ENCODE measurements at places on chromosomes 3 and 15.

DNA sequence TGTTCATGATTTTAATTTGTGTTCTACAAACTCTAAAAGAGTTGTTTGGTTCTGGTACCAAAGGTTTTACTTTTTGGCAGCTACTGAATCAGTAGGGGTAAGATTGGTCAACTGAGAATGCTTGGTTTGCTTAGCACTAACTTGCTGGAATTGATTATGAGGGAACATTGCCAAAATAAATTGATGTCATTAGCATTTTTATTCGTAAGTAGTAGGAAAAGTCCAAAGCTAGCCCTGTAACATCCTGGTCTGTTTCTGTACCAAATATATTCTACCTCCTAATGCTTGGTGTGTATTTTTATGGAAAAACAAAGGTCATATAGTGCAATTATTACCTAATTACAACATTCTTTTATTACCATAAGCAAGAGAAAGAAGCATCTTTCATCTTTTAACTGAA, 35.9 kb upstream of the KPNA4 start:
- DNase-seq, result no peak

DNA sequence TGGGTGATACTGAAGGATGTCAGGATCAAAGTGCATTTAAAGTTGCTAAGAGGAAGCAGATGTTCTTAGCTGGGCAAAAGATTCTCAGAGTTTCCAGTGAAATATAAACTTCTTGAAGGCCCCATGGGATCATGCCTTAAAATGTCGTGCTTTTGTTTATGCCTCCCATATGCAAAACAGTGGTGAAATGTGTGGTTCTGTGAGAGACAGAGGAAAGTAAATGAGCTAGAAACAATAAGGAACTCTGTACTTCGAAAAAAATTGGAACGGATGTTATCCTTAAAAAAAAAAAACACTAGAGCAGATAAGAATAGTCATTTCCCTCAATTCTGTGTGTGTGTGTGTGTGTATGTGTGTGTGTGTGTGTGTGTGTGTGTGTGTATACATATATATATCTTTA, 497.0 kb upstream of the TBL1XR1 start:
- no peak for DNase-seq

DNA sequence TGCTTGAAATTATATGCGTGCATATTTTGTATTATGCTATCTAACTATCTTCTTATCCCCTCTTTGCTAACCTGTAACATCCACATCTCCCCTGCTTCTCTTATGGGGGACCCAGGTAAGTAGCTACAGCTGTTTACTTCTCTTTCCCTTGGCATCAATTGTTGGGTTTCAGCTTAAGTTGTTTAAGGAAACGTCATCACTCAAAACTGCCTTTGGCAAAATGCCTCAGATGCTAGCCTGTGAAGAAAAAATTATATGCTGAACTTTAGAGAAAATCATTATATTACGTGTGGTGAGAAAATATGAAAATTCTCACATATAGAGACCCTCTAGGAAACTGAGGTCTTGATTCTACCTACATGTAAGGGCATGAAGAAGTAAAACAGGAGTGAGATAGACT, 447.0 kb upstream of the NECTIN3 start:
- DNase-seq, result no peak

DNA sequence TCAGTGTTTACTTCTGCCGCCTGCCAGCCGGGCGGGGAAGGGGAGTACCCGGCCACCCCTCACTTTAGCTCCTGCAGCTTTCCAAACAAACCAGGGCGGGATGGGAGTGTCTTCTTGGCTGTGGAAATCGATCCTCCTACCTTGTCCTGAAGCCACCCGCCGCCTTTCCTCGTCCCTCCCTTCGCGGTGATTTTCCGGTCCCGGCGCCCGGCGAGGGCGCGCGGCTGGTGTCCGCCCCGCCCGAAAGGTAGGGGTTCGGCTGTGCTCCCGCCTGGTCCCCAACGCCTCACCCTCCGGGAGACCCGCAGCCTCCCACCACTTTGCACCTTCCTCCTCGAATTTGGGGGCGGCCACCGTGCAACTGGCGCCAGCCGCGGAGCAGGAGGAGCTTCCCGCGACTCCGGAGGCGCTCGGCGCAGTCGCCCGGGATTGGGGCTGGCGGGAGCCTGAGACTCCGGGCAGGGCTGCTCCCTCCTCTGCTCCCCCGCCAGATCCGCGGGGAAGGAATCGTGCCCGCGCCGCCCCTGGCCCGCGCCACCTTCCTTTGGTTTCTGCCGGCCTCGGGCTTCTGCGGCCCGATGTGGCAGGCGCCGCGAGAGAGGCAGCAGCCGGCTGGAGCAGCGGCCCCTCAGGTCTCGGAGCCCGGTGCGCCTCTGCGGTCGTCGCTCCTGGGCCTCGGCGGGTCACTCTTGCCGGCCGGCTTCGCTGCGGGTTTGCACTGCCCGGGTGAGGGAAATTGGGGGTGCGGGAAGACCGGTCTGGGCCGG, 30.7 kb upstream of the ST3GAL6 start:
- DNase-seq, result peak; percentile 25

DNA sequence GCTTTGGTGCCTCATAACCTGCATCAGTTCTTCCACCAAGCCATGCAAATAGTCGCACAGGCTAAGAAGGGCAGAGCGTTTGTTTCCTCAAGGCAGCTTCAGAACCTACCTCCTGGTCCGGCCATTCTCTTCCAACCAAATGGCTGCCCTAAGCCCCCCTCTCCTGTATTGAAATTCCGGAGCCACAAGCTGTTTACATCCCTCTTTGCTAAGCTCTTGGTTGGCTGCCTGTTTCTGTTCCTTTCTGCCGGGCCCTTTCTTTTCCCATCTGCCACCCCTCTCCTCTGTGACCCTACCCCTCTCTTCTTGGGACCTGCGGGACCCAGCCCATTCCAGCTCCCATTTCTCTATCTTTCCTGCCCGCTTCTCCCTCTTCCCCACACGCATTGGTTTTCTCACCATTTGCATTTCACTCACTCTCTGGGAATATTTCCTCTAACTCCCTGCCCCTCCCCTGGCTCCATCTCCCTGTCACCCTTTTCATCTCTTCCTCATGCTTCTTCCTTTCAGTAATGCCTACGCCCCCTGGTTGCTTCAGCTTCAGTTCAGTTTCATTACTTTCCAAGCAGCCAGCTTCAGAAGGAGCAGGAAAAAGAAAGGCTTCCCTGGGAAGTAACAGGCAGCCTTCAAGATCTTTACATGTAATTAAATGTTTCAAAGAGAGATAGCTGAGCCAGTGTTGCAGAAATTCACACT, 113.5 kb downstream of the RAB11A start:
- no peak for DNase-seq

GRCh38 chr15:39438799-39439592, 141.9 kb upstream of the THBS1 start:
- DNase-seq, result no peak

DNA sequence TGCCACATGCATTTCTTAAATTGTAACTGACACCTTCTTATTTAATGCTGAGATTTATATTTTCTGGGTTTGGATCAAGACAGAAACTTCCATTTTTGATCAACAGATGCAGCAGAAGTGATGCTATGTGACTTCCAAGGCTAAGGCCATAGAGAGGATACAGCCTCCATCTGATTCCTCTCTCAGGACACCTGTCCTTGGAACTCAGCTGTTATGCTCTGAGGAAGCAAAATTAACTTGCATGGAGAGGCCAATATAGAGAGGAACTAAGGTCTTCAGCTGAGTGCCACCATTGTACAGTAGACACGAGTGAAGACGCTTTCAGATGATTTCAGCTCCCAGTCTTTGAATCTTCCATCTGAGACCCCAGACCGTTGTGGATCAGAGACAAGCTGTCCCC, 296.9 kb upstream of the TBL1XR1 start:
- DNase-seq, result no peak

DNA sequence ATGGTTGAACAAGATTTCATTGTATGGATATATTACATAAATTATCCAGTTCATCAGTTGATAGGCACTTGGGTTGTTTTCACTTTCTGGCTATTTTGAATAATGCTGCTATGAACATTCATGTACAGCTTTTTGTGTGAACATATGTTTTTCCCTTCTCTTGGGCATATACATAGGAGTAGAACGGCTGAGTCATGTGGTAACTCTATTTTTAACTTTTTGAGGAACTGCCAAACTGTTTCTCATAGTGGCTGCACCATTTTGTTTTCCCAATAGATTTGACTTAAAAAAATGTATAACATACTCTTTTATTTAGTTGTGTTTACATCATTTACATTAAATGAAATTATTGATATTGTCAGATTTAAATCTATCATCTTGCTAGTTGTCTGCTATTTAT, 28.8 kb upstream of the RFX7 start:
- no peak for DNase-seq

GRCh38 chr3:89270201-89270600, 162.8 kb downstream of the EPHA3 start:
- DNase-seq, result no peak

GRCh38 chr3:13655061-13655913, 106.4 kb downstream of the FBLN2 start:
- DNase-seq, result no peak

DNA sequence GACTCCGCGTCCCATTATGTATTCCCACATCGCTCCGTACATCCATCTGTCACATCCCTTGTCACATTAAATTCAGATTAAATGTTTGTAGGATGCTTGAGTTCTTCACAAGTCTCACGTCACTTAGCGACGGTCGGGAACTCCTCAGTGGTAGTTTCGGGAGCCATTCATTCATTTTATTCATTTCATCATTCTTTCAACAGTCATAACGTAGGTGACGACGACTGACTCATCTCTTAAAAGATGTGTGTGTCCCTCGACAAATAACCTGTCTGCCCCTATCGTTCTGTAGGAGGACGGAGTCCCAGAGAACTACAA, 272 bp upstream of the SRPRB start:
- DNase-seq, result no peak

DNA sequence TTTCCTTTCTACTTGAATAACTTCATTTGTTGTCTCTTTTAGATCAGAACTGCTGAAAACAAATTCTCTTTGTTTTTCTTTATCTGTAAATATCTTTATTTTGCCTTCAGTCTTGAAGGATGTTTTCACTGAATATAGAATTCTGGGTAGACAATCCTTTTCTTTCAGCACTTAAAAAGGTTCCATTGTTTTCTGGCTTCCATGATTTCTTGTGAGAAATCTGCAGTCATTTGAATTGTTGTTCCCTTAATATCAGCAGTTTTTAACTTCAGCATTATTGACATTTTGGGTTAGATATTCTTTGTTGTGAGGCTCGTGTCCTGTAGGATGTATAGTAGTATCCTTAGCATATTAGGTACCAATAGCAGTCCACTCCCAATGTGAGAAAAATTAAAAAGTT, 65.8 kb downstream of the SV2B start:
- DNase-seq, result no peak

DNA sequence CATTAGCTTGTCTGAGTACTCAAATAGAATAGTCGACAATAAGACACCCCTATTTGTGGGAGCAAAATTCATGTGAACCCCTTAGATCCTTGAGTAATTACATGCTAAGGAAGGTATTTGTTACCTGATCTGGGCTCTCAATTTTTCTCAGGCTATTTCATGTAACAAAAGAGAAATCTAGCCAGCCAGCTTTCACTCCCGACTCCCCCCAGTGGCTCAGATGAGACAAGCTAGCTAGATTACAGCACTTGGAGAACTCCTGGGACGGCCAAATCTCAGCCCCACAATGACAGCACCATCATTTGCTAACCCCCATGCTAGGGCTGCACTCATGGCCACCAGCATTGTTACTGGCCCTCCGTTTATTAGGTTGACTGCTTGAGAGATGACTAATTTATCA, 41.3 kb downstream of the GLDN start:
- DNase-seq, result peak; percentile 7

DNA sequence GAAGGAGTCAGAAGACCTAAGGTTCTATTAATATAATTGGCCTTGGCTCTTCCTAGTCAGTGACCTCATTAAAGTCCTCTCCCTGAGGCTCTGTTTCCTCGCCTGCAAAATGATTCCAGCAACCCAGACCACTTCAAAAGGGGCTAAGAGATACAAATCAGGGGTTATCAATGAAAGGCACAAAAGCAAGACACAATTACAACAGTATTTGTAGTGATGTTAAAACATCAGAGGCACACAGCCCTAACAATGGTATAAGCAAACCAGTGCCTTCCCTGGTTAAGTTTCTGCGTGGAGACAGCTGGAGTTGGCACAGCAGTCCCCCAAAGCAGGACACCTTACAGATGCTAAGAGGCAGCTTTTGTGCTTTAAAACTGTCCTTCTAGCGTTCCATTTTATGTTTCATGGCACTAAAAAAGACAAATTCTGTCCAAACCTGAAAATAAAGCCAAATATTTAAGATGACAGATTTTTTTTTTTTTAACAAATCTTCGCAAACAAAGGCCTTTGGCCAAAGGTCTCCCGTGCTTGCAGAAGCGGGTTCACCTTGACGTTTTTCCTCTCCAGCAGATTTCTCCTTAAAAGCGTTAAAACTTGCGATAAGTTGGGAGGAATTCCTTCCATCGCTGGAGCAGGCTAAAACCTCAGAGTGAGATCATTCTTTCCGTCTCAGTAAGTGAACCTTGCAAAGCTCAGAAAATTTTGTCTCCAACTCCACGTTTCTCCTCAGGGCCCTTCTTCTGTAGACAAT, 999 bp downstream of the ZNF280D start:
- peak; percentile 7 for DNase-seq

GRCh38 chr3:109195815-109196214, 59.3 kb downstream of the C3orf85 start:
- no peak for DNase-seq

DNA sequence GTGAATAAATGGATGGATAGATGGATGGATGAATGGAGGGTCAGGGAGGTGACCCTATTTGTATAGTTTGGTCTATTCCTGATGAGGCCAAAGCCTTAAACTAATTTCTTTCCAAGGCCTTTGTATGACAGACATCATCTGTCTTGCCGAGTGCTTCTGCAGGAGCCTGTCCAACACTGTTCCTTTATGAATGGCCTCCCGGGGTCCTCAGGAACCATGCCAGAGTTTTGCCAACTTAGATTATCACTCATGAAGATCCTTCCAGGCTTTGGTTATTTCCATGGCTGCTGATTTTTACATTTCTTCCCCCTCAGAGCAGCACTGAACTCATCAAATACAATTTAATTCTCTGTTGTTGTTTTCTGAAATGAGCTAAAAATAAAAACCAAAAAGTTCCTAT, 133.0 kb upstream of the SOX2 start:
- DNase-seq, result no peak

DNA sequence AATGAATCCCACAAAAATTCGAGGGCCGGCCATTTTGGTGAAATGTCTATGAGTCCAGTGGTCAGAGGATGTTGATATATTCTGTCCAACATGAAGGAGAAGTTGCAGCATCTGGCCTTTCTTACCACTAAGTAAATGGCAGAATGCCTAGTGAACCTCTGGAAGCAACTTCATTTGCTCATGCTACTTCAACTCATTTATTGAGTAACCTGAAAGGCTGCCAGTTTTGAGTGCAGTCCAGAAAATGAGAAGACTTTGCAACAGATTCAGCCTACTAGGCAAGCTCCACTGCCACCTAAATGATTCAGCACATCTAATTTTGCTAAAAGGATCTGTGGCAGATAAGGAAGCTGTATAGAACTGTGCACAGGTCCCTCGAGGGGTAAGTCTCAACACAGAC, 265.0 kb downstream of the OPA1 start:
- no peak for DNase-seq

- no peak for DNase-seq
Measured at GRCh38 chr3:170500995-170501394, 82.3 kb downstream of the CLDN11 start.

GRCh38 chr15:69524814-69525213, 72.2 kb downstream of the RPLP1 start:
- no peak for DNase-seq
